Activated CD4-positive, alpha-beta T cell treated with anti-CD3 and anti-CD28 coated beads, Interleukin-2, amount 10 ng/mL, durations not matched to agents 24 days and 14 days (primary cell): ENCODE measurements at places on chromosomes 1 and 21. TPM values are rescaled to one million over a fixed set of nuclear protein-coding genes. Genes with fewer than 3 reads are reported as not detected.

- no peaks in the 10 kb centered on the region for H3K27me3 ChIP-seq
- no peaks in the 10 kb centered on the region for H3K36me3 ChIP-seq
- no peak for DNase-seq
- H3K4me1 ChIP-seq: no peaks in the 10 kb centered on the region
Measured at GRCh38 chr1:3323796-3324703, 130.4 kb upstream of the ARHGEF16 start.

DNA sequence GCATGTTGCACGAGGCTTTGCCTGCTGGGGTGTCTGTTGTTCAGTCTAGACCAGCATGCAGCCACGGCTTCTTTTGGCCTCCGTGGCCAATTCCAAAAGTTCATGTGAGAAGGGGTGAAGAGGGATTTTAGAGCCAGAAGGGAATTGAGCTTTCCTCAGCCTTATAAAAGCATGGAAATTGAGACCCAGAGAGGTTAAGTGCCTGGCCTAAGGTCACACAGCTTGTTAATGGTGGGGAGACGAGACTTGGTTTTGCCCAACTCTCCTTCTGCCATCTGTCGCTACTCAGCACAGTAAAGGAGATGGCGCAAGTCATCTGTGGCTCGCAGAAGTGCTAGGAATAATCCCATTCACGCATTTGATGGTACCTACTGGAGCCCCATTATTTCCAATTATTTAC is 25.7 kb downstream of the ZBTB18 start:
- DNase-seq: no peak
- H3K27me3 ChIP-seq: peaks cover 23% of the 10 kb centered on the region
- no peaks in the 10 kb centered on the region for H3K36me3 ChIP-seq
- no peak overlapping the region for H3K27ac ChIP-seq

- no peak overlapping the region for H3K4me3 ChIP-seq
- no peak overlapping the region for H3K27ac ChIP-seq
- H3K36me3 ChIP-seq: no peaks in the 10 kb centered on the region
- no peak for DNase-seq
- no peaks in the 10 kb centered on the region for H3K4me1 ChIP-seq
- no peaks in the 10 kb centered on the region for H3K27me3 ChIP-seq
Measured at GRCh38 chr1:217539510-217539909, 91.4 kb downstream of the GPATCH2 start.

GRCh38 chr1:40780678-40781607 is 2.6 kb upstream of the KCNQ4 start:
- H3K27me3 ChIP-seq: peaks cover 36% of the 10 kb centered on the region
- peaks cover 7% of the 10 kb centered on the region for H3K4me1 ChIP-seq
- H3K27ac ChIP-seq: no peak overlapping the region
- H3K4me3 ChIP-seq: no peak overlapping the region
- no peak for DNase-seq

- no peak overlapping the region for H3K27ac ChIP-seq
- no peaks in the 10 kb centered on the region for H3K36me3 ChIP-seq
- DNase-seq: no peak
- H3K4me1 ChIP-seq: no peaks in the 10 kb centered on the region
Measured at GRCh38 chr1:93980320-93981273, 71.4 kb upstream of the GCLM start.

- H3K4me1 ChIP-seq: peaks cover 42% of the 10 kb centered on the region
- no peaks in the 10 kb centered on the region for H3K27me3 ChIP-seq
- peak overlapping the region; percentile 88 for H3K4me3 ChIP-seq
Measured at GRCh38 chr1:6200188-6200809, 904 bp upstream of the RPL22 start.

DNA sequence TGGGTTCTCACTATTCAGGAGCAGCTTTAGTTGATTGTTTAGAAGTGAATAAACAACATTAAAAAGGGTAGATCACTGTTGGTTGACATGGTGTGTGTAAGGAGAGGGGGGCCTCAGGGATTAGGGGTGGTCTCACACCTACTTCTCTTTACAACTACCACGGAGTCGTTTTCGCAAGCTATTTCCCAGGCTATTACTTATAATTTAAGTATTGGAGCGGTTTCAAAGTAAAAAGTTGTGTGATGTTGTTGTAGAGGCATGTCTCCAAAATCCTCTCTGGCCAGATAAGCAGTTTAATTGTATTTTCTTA is 1.3 kb downstream of the GPSM2 start:
- no peak for DNase-seq
- H3K36me3 ChIP-seq: peaks cover 1% of the 10 kb centered on the region
- peaks cover 15% of the 10 kb centered on the region for H3K27me3 ChIP-seq
- no peak overlapping the region for H3K27ac ChIP-seq
- peaks cover 24% of the 10 kb centered on the region for H3K4me1 ChIP-seq

- H3K4me1 ChIP-seq: no peaks in the 10 kb centered on the region
- no peak overlapping the region for H3K27ac ChIP-seq
- peaks cover 13% of the 10 kb centered on the region for H3K27me3 ChIP-seq
- H3K36me3 ChIP-seq: no peaks in the 10 kb centered on the region
Measured at GRCh38 chr1:230622151-230622550, 20.1 kb upstream of the COG2 start.

- no peak for DNase-seq
- H3K4me1 ChIP-seq: no peaks in the 10 kb centered on the region
- no peaks in the 10 kb centered on the region for H3K36me3 ChIP-seq
- H3K27ac ChIP-seq: no peak within 1 kb of the TSS
Measured at GRCh38 chr1:203229471-203230135, at the start of gene CHIT1. CHIT1 (minus strand) TSS chr1:203229673; CDS start chr1:203229636, 37 bp downstream.

DNA sequence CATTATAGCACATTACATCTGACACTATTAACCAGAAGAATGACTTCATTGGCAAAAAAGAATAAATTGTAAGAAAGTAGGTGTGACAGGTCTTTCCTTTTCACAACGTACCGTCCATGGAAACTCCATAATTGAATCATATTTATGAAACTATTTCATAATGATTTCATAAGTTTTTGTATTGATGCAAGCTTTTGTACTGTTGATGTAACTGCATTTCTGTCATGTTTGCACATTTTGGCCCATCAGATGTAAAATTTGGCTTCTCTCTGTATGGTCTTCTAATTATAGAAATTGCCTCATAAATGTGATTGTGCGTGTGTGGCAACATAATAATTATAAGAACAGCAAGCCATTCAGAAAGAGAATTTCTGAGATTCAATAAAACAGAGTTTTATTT is 180.7 kb upstream of the ZNHIT6 start:
- H3K36me3 ChIP-seq: no peaks in the 10 kb centered on the region
- H3K27ac ChIP-seq: no peak overlapping the region
- H3K4me1 ChIP-seq: no peaks in the 10 kb centered on the region
- DNase-seq: no peak
- no peaks in the 10 kb centered on the region for H3K27me3 ChIP-seq

DNA sequence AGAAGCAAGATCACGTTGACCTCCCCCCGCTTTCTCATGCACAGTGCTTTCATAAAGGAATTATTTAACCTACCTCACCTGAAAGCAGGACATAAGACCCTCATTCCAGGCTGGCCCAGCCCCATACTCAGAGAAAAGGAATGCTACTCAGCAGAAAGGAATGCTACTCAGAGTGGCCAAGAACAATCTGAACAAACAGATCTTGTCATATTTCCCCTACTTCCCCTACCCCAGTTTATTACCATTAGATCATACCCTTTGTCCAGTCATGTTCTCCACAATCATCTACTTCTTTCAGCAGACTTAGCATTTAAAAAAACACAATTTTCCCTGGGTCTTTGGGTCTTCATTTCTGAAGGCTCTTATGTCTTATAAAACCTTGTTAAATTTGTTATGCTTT is 89.8 kb downstream of the SLC16A1 start:
- no peak overlapping the region for H3K27ac ChIP-seq
- DNase-seq: no peak
- H3K4me3 ChIP-seq: no peak overlapping the region

- H3K27ac ChIP-seq: no peak overlapping the region
- no peaks in the 10 kb centered on the region for H3K27me3 ChIP-seq
- no peak overlapping the region for H3K4me3 ChIP-seq
- H3K36me3 ChIP-seq: peaks cover 20% of the 10 kb centered on the region
- peak; percentile 74 for DNase-seq
Measured at GRCh38 chr1:231550448-231550781, 21.9 kb downstream of the TSNAX start.

GRCh38 chr1:3077081-3077480 is 8.1 kb downstream of the PRDM16 start:
- no peaks in the 10 kb centered on the region for H3K4me1 ChIP-seq
- no peak for DNase-seq
- H3K4me3 ChIP-seq: no peak overlapping the region

DNA sequence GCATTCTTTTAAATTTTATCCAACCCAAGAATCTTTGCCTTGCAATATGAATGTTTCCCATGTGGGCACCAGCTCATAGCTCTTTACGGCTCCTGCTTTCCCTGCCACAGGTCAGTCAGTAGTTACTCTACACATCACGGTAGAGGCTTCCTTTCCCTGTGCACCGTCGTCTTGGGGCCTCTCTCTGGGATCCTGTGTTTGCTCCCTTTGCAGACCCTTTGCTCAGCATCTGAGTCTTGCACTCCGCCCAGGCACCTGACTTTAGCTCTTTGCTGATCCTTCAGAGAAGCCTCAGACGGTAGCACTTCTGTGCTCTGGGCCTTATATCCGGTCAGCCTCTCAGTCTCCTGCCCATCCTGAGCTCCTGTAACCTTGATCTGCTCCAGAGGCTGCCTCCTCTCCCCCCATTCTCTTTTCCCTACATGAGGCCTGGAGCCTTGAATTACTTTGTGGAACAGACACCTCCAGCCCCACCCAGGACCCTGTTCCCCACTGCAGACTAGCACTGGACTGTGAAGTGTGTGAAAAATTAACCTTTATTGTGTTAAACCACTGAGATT is 183.5 kb upstream of the HMGB4 start:
- DNase-seq: no peak
- H3K4me3 ChIP-seq: no peak overlapping the region

DNA sequence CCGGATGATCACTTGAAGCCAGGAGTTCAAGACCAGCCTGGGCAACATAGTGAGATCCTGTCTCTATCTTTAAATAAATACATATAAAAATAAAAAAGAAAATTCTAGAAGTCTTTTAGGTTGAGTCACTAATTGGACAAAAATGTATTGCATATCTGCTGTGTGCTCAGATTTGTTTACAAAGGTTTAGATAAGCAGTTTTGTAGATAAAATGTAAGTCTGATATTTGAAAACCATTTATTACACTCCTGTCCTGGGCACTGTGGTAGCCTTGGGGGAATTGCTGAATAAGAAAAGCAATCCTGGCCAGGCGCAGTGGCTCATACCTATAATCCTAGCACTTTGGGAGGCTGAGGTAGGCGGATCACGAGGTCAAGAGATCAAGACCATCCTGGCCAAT is 11.6 kb downstream of the GMEB1 start:
- DNase-seq: no peak
- no peak overlapping the region for H3K4me3 ChIP-seq
- H3K4me1 ChIP-seq: no peaks in the 10 kb centered on the region

DNA sequence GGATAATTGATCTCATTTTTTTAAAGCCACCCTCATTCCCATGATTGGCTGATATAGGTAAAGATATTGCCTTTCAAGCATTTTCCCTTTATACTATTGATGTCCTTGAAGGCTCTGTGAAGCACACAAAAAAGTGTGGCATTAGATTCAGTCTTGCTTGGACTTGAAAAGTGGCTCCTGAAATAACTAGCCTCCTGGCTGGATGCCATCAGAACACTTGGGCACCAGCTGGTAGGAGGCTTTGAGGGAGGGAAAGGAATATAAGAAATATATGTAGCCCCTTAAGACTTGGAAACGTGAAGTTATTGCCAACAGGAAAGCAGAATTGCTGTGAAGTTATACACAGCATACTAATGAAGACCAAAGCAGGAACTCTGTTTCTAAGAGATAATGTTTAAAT is 14.1 kb downstream of the MTR start:
- H3K27ac ChIP-seq: no peak overlapping the region
- no peaks in the 10 kb centered on the region for H3K27me3 ChIP-seq
- no peak overlapping the region for H3K4me3 ChIP-seq
- no peak for DNase-seq
- H3K36me3 ChIP-seq: peaks cover 57% of the 10 kb centered on the region

DNA sequence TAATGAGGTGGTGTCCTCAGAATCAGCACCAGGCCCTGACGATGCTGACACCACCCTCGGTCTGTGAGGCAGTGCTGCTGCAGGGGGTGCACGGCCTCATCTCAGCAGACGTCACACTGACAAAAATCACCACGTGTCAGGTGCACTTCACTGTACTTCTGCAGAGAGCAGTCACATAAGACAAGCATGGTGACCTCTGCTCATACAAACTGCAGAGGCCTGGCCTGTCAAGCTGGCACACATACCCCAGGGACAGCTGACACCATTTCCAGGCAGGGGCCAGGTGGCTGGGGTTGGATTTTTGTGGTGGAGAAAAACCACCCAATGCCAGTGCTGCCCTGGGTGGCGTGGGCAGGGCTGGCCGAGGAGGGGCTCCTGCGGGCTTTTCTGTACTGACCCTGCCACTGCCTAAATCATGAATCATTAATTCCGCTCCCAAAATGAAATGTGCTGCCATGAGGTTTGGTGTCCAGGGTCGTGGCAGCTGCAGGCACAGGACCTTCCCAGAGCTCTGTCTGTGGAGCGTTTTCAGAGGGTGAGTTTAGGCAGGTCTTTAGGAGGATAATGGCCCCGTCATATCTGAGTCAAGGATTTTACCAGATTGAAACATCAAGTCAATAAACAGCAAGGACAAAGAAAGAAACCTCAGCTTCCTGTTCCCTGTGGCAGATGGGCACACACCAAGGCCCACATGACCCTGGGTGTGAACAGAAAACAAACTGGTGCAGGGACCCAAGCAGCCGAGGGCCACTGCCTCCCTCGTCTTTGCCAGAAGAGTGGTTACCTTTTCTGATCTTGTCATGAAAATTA is 33.4 kb upstream of the GPR153 start:
- H3K36me3 ChIP-seq: peaks cover 11% of the 10 kb centered on the region
- DNase-seq: no peak
- H3K4me3 ChIP-seq: no peak overlapping the region

DNA sequence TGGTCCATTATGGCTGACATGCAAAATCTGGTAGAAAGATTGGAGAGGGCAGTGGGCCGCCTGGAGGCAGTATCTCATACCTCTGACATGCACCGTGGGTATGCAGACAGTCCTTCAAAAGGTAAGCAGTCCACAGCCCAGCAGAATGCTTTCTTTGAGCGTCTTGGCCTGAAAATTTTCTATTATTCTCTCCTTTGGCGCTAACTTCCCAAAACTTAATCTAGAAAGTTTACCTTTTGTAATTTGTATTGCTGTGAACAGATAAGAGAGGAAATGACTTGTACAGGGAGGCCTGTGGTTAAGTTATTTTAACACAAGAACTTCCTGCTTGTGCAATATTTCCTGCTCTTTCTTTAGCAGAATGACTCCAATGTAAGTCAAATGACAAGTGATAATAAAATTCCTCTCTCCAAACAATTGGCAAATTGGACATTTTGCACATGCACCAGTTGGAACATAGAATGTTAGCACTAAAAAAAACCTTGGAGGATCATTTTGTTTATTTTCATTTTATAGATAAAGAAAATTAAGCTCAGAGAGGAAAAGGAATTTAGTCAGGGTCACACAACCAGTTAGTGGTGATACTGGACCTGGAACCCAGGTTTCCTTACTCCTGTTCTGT is 18.9 kb downstream of the CAP1 start:
- H3K4me1 ChIP-seq: peaks cover 77% of the 10 kb centered on the region
- H3K4me3 ChIP-seq: peak overlapping the region; percentile 77
- DNase-seq: peak; percentile 73

GRCh38 chr1:109248797-109249629 is at the start of gene CELSR2:
CELSR2 (plus strand) TSS chr1:109249539; CDS start chr1:109250080, 541 bp downstream.
- H3K4me3 ChIP-seq: peak within 1 kb of the TSS; percentile 71
- peak; percentile 92 for DNase-seq
- H3K27me3 ChIP-seq: peaks cover 20% of the 10 kb centered on the region

The AQP10 gene
- total RNA-seq: not detected in 2 replicates

The S100A1 gene
- not detected in 2 replicates for total RNA-seq

The ADCY10 gene
- total RNA-seq: 0.09 and 0.19 TPM in 2 replicates

The ARTN gene
- total RNA-seq: 0.43 TPM in 1 of 2 replicates, not detected in the other

The FAM72B gene
- 21.6 and 23.0 TPM in 2 replicates for total RNA-seq

The IL19 gene
- not detected in 2 replicates for total RNA-seq

The TIE1 gene
- total RNA-seq: 0.23 and 0.40 TPM in 2 replicates

The SELP gene
- 0.14 TPM in 1 of 2 replicates, not detected in the other for total RNA-seq

The CGN gene
- 0.07 and 0.28 TPM in 2 replicates for total RNA-seq

The OR6K3 gene
- total RNA-seq: not detected in 2 replicates

The PTGFRN gene
- 35.4 and 35.6 TPM in 2 replicates for total RNA-seq
